Activated naive CD4-positive, alpha-beta T cell treated with Interleukin-2 at 50 U/mL for 16 hours (primary cell): ENCODE measurements at places on chromosomes 2 and 18.

DNA sequence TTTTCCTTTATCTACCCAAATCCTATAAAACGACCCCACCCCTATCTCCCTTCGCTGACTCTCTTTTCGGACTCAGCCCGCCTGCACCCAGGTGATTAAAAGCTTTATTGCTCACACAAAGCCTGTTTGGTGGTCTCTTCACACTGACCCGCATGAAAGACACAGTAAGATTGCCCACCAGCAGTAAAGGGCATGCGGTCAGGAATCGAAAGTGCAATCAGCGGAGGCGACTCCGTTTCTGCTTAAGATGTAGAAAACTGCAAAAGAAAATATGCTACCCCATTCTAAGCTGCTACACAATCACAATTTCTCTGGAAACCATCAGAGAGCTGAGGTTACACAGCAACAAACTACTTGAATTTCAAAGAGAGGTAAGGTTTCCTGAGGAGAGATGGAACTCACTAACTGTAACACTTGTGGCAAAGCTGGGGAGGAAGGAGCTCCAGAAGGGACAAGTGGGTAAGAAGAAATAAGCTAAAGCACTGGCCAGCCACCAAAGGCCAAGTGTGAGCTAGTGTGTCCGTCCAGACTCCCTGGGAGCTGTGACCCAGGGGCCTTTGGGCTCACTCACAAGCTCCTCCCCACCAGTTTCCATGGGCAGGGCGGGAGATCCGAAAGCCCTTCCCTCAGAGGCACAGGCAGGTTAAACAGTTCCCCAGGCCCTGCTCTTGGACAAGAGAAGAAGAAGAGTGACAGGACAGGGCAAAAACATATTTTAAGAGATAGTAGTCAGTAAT, 72.8 kb upstream of the TGFA start:
- DNase-seq = no peak

- DNase-seq = no peak
Measured at GRCh38 chr18:5941890-5942289, 46.6 kb upstream of the TMEM200C start.

DNA sequence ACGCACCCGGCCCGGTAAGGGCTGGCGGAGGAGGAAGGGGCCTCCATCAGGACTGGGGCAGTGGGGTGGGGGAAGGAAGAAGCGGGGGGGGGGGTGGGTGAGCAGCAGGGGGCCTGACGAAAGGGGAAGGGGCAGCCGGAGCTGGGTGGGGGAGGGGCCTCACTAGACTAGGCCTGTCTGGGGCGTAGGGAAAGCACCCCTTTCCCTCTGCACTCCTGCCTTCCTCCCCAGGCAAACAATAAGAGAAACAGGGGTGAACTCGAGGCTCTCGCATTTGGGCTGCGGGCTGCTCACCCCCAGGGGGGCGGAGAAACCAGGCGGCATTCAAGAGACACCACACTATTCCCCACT, 82.7 kb upstream of the POMC start:
- DNase-seq = peak; percentile 8

- no peak for DNase-seq
Measured at GRCh38 chr2:215143458-215143857, 5.0 kb upstream of the ABCA12 start.

- no peak for DNase-seq
Measured at GRCh38 chr2:226398580-226398979, 401.0 kb downstream of the IRS1 start.

DNA sequence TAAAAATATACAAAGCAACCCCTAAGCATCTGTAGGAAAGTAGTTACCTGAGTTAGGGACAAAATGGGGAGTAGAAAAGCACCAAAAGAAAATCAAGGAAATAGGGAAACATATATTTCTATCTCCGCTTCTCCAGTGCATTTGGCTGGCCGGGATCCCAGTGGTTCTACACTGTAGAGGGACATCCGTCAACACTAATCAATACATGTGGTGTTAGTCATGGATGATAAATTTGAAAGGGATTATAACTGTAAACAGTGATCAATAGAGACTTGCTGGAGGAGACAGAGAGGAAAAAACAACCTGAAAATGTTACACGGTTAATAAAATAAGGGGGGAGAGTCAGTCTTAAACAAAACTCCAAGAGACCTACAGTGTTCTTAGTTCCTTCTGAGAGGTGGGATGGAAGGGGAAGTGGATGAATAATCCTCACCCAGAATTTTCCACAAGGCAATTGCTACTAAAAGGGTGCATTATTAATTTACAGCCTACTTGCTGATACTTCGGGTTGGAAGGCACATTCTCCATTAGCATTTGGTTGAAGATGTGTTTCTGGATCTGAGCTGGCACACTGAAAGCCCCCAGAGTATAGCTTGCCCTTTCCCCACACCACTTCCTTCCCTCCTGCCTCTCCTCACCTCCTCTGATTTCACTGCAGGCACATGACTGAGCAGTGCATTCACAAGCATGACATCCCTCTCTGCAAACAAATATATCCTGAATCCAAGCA, 530.0 kb downstream of the BCL11A start:
- no peak for DNase-seq

DNA sequence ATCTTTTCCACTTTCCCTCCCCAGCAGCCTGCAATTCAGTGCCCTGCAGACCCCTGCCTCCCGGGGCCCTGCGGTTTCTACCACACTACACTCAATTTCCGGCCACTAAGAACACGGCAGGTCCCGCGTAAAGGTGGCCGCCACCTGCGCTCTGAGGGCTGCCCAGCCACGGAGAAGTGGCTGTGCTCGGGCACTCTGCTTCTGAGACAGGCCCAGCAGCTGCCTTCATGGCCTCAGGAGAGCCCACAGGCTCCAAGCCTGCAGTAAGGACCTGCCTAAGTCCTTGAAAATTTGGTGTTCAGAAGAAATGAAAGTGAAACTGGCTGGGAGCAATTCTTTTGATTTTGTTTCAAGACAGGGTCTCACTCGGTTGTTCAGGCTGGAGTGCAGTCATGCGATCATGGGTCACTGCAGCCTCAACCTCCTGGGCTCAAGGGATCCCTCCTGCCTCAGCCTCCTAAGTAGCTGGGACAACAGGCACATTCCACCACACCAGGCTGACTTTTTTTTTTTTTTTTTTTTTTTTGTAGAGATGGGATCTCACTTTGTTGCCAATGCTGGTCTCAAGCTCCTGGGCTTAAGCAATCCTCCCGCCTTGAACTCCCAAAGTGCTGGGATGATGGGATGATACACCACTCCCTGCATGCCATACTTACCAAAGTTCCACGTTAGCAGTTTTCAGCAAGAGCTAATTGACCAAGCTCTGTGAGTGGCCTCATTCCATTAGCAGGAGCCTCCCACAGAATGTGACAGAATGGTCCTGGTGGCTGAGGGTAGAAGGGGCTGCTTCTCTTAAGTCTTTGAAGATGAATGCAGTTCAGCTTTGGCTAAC, 14.6 kb upstream of the ALPP start:
- no peak for DNase-seq

DNA sequence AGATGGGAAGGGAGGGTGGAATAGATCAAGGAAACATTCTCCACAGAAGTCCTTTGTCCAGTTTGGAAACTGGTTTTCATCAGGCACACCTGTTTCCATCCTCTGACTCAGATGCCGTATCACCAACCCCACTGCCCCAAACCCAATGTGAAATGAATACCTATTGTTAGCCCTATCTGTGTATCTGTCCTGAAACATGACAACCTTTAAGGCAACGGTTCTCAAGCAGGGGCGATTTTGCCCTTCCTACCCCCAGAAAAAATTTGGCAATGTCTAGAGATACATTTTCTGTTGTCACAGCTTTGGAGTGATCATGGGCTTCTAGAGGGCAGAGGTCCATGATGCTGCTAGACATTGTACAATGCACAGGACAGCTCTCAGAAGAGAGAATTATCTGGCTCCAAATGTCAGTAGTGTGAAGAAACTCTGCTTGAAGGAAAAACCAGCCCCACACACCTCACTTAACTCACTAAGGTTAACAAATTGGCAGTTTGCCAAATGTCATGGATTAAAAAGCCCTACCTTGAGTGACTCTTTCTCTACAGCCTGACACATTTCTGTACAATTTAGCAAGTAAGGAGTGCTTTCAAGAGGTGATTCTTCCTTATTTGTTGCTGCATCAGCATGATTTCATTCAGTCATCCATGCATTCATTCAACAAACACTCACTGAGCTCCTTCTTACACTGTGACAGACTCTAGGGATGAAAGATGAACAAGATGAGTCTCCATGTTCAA, 3.4 kb downstream of the SCTR start:
- no peak for DNase-seq

GRCh38 chr2:69777786-69778105, 35.8 kb downstream of the ANXA4 start:
- no peak for DNase-seq

- DNase-seq = no peak
Measured at GRCh38 chr2:236335696-236336574, 71.7 kb upstream of the ASB18 start.

GRCh38 chr2:120538691-120539423, 192.9 kb downstream of the INHBB start:
- DNase-seq = no peak

DNA sequence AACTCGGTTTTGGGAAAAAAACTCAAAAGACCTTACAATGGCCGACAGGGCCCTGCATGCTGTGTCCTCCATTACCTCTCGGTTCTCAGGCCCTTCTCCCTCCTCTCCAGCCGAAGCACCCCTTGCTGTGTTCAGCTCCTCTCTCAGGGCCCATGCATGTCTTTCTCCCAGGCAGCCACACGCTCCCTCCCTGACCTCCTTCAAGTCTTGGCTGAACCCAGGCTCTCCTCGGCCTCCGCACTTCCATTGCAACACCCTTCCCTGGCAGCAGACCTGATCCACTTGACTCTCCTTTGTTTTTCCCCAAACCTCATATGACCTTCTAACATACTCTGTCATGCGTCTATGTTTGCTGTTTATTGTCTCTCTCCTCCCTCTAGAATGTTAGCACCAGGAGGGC, 114.0 kb downstream of the CYP26B1 start:
- no peak for DNase-seq

GRCh38 chr2:113797237-113797636, 40.8 kb upstream of the SLC35F5 start:
- no peak for DNase-seq

DNA sequence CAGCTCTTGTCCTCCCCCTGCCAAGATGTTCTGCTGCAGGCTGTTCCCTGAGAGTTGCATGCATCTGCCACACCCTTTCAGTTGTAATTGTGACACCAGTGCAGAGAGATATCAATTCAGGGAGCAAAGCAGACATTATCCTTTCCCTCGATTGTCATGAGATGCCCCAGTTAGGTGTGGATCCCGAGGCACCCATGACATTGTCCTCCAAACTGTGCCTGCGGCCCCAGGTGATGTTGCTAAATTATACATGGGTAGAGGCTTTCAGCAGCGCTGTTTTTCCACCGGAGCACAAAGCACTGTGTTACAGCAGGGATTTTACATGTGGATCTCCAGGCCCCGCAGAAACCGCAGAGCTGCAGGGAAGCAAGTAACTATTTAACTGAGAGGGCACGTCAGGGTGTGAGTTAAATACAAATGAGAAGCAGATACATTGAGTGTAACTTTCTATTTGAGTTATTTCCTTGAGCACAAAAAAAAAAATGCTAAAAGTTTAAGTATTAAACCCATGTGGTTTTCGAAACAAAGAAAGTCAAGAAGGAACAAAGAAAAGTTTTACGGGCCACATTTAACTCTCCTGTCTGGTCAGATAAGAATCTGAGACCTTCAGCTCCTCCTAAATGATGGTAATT, 90.3 kb upstream of the BCL2L11 start:
- no peak for DNase-seq

GRCh38 chr2:234172532-234172931, 122.0 kb downstream of the SPP2 start:
- no peak for DNase-seq

GRCh38 chr2:7900593-7900992, 781.3 kb upstream of the ID2 start:
- no peak for DNase-seq

DNA sequence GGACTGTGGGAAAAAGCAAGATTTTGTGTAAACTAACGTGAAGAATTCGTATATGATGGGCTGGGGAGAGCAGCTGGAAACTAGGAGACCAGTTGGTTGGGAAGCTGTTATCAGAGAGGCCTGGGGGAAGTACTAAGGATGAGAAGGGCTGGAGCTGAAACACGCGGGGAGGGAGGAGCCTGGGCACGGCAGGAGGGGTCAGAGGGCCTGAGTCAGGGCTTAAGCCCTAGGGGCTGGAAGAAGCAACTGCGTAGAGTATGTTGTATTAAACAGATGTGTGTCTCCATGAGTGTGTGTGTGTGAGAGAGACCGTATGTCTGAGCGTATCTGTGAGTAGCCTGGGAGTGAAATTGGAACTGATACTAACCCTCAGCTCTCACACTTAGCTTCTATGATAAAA, 8.4 kb downstream of the POMC start:
- DNase-seq = no peak

GRCh38 chr18:32868406-32868805, 95.6 kb upstream of the KLHL14 start:
- DNase-seq = no peak

DNA sequence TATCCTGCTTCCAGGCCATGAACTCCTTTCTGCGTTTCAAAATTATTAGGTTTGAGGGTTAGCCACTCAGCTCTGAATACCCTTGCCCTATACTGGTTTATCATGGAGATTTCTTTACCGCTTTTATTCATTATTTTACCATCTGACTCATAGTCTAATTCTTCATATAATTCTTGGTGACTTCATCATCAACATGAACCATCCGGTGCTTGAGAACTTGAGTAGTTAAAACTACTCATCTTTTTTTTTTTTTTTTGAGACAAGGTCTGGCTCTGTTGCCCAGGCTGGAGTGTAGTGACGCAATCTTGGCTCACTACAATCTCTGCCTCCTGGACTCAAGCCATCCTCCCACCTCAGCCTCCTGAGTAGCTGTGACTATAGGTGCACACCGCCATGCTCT, 94.2 kb upstream of the LHCGR start:
- no peak for DNase-seq

DNA sequence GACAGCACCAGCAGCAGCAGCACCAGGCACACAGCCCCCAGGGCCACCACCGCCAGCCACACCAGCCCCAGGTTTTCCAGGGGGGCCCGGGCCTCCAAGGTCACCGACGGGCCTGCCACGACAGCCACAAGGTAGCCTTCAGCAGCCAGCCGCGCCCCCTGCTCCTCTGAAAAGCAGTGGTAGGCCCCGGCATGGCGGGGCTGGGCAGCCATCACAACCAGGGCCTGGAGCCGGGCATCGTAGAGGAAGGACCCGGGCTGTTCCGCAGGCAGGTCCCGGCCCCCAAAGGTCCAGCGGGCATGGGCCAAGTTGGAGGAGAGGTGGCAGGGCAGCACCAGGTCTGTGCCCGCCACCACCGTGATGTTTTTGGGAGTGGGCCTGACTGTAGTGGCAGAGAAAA, 3.3 kb upstream of the ANKRD39 start:
- DNase-seq = no peak

DNA sequence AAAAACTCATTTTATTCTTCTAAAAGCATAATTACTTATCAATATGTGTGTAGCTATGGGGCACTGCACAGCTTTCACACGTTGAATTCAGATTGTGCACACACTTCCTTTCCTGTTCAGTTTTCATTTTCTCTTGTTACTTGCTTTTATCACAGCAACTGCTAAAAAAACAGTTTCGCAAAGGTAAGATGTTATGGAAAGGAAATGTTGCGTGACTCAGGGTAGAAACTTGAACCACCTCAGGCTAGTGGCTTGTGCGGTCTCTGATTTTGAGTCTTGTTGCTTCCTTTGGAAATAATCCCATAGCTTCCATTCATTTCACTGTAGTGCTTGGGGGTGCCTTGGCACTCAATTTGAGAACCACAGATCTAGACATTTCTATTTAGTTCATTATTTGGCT, 171.9 kb downstream of the FMNL2 start:
- DNase-seq = no peak
